ENCODE measurements at places on chromosomes 7 and 10.
A peak's percentile ranks its signal among the peaks of the same experiment; 100 is the strongest.

DNA sequence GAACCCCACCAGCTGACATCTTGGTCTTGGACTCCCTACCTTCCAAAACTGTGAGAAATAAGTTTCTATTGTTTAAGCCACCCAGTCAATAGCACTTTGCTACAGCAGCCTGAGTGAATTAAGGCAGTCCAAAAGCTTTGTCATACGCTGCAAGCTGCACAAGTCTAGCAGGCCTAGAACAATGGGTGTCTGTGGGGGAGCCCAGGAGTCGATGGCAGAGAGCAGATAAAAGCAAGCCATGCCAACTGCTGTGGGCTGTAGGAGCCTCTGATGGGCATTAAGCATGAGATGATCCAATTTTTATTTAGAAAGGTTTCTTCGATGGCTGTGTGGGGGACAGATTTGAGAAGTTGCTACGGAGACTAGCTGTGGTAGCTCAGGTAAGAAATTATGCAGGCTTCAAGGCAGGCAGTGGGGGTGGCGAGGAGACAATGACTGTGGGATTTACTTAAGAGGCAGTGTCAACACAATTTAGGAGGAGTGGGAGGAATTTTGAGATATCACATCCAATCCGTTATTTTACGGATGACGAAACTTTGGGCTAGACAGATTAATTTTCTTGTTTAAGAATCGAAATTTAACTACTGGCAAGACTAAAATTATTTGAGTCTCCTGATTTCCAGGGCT is 110.4 kb downstream of the NRCAM start:
- DNase-seq: no peak

DNA sequence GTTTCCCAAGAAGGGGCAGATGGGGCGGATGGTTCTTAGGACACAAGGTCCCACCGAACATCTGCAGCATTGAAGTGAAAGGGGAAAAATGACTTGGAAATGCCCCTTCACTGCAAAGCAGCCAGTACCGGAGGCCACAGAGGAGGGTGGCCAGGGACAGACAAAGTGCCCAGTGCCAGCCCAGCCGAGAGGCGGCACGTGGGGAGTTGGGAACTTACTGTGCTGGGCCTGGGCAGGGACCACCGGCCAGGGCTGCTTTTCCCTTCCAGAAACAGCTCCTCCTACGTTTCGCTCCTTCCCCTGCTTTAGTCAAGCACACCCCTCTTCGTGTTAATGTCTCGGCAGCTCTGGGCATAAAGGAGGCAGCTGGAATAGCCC is 129.2 kb downstream of the TNS3 start:
- no peak for DNase-seq

GRCh38 chr7:121730869-121731268 is 142.1 kb upstream of the PTPRZ1 start:
- DNase-seq: no peak

GRCh38 chr7:8176370-8177081 is 85.4 kb downstream of the ICA1 start:
- DNase-seq: no peak

- peak; percentile 27 for DNase-seq
Observed at GRCh38 chr10:114257498-114257897, 18.4 kb downstream of the VWA2 start.

All from AG10803 (cell line).